Glomerular endothelial cell (primary cell): ENCODE measurements at places on chromosomes 2 and 18. TPM values are rescaled to one million over a fixed set of nuclear protein-coding genes. Genes with fewer than 3 reads are reported as not detected.

Gene CIB4
- total RNA-seq, result not detected in 2 replicates

Gene UBR3
- total RNA-seq, result 18.5 and 28.5 TPM in 2 replicates

Gene TMEM163
- total RNA-seq, result 1.6 and 3.2 TPM in 2 replicates

Gene CHN1
- total RNA-seq, result 19.3 and 25.1 TPM in 2 replicates

Gene CTNNA2
- total RNA-seq, result not detected in 2 replicates

Gene HOXD4
- 5.5 and 12.4 TPM in 2 replicates for total RNA-seq

Gene TSPYL6
- total RNA-seq, result 0.06 TPM in 1 of 2 replicates, not detected in the other

Gene RNF152
- 26.7 and 59.6 TPM in 2 replicates for total RNA-seq

Gene RBBP8
- total RNA-seq, result 5.4 and 11.8 TPM in 2 replicates

Gene CCDC74A
- total RNA-seq, result 19.8 and 27.8 TPM in 2 replicates

Gene UGT1A7
- not detected in 2 replicates for total RNA-seq

Gene ANKRD36B
- 38.1 and 51.2 TPM in 2 replicates for total RNA-seq

Gene GAREM1
- 0.82 and 0.92 TPM in 2 replicates for total RNA-seq

Gene MLPH
- 22.0 and 27.2 TPM in 2 replicates for total RNA-seq

Gene HOXD12
- total RNA-seq, result not detected in 2 replicates

Gene SPP2
- not detected in 2 replicates for total RNA-seq

DNA sequence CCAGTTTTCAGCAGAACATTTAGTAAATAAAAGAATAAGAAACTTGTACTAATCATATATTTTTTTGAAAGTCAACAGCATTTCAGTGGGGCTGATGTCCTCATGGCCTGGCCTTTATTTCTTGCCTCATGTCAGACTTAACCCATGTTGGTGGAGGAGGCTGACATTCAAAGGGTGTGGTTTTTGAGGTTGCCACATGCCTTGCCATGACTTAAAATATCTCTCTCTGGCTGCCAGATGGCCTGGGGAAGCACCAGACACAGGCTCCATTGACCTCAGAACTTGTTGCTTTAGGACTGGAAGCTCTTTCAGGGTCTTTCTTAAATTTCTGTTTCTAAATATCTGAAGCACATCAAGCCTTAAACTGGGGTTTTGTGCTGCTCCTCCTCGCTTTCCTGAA lies 32.5 kb upstream of the CD28 start:
- DNase-seq, result no peak

- DNase-seq, result no peak
Observed at GRCh38 chr18:44265437-44265836, 415.3 kb upstream of the SETBP1 start.

DNA sequence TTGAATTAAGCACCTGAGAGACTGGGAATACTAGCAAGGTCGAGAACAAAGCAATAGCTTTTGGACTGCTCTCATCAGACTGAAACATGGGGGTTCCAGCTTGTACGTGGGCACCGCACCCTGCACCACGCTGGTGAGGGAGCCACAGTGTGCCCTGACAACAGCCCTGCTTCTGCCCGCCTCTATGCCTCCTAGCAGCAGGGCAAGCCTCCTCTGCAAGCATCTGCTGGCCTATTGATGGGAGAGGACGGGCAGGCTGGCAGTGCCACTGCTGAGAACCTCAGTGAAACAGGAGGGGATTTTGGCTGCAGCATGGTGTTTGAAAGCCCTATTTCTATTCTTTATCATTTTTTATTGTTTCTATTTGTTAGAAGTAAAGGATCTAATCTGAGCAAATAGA lies 146.1 kb upstream of the OTOS start:
- no peak for DNase-seq

DNA sequence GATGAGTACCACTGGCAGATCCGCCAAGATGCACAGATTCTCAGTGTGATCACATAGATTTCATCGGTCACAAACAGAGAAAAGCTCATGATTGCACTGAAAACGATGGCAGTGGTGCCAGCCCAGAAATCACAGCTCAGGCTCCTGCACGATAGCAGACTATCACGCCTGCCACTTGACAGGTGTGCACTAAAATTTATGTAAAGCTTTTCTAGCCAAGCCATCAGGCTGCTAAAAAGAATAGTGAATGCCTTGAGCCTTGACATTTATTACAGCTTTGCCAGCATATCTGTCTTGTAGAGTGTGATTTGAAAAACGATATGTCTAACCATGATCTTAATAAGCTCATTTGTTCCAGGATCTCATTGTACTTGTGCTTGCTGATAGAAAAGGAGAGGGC lies 409.5 kb upstream of the CWC22 start:
- no peak for DNase-seq

GRCh38 chr2:109285244-109285651 lies 156.2 kb downstream of the SH3RF3 start:
- DNase-seq, result no peak

GRCh38 chr2:111209045-111209514 lies 88.4 kb downstream of the BCL2L11 start:
- no peak for DNase-seq

- DNase-seq, result no peak
Observed at GRCh38 chr18:52519021-52519420, 179.0 kb downstream of the DCC start.

- no peak for DNase-seq
Observed at GRCh38 chr18:69840001-69840400, 107.7 kb downstream of the CD226 start.

- DNase-seq, result no peak
Observed at GRCh38 chr2:166135152-166135848, 7.5 kb upstream of the SCN1A start.

DNA sequence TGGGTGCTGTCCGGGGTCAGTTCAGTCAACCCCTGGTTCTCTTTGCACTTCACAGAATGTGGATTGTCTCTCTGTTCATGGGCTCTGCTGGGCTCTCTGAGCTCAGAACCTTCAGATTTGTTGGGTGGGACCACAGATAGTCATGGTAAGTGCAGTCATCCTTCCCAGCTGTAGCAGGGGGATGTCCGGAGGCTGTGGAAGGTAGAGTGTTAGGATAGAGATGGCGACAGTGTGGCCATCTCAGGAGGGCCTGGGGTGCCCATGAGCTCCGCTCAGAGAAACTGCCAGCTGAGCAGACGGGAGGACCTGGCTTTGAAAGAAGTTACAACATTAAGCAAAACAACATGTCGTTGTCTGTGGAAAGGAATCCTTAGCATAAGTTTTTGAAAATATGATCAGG lies 149.8 kb downstream of the FAM210A start:
- DNase-seq, result no peak

DNA sequence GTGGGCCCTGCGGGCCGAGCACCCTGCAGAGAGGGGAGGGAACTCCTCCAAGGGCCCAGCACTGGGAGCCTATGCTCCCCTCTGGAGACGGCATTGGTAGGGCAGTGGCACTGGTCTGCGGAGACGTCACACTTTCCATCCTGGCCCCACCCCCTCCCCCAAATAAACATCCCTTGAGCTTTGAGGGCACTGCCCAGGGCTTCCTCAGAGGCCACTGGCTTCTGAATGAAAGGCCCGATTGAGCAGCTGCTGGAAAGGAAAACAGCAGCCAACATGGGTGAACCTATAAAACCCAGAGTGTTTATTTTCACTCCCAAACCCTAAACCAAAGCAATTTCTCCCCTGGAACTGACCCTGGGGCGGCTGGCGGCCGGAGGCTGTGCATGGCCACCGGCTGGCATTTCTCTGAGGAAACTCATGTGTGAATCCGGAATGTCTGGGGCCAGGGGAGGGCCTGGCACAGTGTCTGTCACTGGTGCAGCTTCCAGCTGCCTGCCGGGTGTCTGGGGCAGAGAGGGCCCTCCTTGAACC lies 138.9 kb downstream of the DYSF start:
- no peak for DNase-seq

DNA sequence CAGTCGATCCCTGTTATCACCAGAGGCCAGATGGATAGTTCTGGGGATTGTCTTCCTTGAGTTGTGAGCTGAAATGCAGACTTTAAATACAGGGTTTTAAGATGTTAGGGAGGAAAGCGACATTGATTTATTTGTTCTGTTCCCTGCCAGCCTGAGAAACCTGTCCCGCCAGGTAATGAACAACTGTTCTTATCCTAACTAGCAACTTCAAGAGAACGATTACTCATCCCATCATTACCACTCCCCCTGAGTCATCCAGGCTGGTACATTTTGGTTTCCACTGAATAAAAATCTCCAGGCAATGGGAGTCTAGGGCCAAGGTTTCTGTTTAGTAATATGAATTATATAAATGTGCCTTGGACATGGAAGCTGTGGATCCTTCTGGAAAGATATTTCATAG lies 131.2 kb downstream of the LYPD6B start:
- DNase-seq, result no peak

GRCh38 chr18:58229162-58229561 lies 185.1 kb downstream of the NEDD4L start:
- DNase-seq, result no peak

GRCh38 chr2:60882971-60883753 lies 1.8 kb downstream of the REL start:
- DNase-seq, result no peak

DNA sequence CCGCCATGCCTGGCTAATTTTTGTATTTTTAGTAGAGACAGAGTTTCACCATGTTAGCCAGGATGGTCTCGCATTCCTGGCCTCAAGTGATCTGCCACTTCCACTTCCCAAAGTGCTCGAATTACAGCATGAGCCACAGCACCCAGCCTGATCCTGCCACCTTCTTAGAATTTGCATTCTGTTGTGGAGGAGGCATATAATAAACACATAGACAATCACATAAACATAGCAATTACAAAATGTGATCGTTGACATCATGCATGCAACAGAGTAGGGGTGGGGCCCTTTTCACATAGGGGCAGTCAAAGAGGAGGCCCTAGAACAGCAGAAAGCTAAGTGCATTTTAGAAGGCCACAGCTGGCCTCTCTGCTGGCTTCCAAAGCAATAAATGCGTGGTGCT lies 39.9 kb upstream of the TSPYL6 start:
- DNase-seq, result no peak

- no peak for DNase-seq
Observed at GRCh38 chr2:98870516-98871158, 65.4 kb downstream of the CRACDL start.

- no peak for DNase-seq
Observed at GRCh38 chr2:80438686-80439085, 134.1 kb upstream of the LRRTM1 start.

DNA sequence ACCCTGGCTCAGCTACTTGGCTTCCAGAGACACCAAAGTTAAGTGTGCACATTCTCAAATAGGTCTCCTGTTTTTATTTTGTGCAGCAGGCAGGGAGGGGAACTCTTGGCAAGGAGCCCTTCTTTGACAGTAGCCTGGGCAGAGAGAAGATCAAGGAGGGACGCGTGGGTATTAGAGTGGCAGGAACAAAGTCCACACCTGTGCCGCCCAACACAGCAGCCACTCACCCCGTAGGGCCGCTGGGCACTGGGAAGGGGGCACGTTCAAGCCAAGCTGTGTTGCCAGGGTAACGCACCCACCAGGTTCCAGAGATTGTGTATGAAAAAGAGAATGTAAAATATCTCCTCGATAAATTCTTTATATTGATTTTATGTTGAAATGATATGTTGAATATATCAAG lies 229.3 kb upstream of the AGAP1 start:
- DNase-seq, result no peak

GRCh38 chr18:55934821-55935220 lies 346.8 kb upstream of the TCF4 start:
- DNase-seq, result no peak

- DNase-seq, result no peak
Observed at GRCh38 chr2:181130686-181131085, 150.3 kb downstream of the UBE2E3 start.

- DNase-seq, result no peak
Observed at GRCh38 chr18:26459340-26459739, 89.0 kb downstream of the KCTD1 start.

DNA sequence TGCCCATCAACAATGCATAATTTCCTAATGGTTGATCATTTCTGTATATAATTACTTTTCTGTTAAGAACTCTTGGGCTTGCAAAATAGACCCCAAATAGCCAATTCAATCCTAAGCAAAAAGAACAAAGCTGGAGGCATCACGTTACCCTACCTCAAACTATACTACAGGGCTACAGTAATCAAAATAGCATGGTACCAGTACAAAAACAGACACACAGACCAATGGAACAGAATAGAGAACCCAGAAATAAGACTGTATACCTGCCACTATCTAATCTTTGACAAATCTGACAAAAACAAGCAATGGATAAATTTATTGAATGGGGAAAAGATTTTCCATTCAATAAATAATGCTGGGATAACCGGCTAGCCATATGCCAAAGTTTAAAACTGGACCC lies 78.8 kb downstream of the NR4A2 start:
- no peak for DNase-seq

- DNase-seq, result no peak
Observed at GRCh38 chr2:37543999-37544557, 127.4 kb downstream of the CDC42EP3 start.

DNA sequence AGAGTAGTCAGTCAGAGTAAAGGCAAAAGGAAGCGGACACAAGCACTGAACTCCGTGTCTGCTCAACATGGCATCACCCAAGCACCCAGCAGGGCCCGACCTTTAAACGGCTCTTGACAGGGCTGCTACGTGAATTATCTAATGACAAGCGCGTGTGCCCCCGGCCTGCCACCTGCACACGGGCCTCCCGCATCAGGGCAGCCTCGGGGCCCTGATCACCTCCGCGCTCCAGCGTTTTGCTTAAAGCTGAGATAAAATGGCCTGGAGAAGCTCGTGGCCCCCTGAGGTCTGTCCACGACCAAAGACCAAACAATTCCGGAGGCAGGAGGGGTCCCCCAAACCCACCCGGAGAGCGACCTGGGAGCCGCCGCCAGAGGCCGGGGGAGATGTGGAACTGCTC lies 376 bp downstream of the NDUFA10 start:
- DNase-seq, result no peak

- DNase-seq, result no peak
Observed at GRCh38 chr2:69791045-69791444, 38.4 kb upstream of the GMCL1 start.

- DNase-seq, result no peak
Observed at GRCh38 chr2:191845876-191846514, 893 bp downstream of the CAVIN2 start.

DNA sequence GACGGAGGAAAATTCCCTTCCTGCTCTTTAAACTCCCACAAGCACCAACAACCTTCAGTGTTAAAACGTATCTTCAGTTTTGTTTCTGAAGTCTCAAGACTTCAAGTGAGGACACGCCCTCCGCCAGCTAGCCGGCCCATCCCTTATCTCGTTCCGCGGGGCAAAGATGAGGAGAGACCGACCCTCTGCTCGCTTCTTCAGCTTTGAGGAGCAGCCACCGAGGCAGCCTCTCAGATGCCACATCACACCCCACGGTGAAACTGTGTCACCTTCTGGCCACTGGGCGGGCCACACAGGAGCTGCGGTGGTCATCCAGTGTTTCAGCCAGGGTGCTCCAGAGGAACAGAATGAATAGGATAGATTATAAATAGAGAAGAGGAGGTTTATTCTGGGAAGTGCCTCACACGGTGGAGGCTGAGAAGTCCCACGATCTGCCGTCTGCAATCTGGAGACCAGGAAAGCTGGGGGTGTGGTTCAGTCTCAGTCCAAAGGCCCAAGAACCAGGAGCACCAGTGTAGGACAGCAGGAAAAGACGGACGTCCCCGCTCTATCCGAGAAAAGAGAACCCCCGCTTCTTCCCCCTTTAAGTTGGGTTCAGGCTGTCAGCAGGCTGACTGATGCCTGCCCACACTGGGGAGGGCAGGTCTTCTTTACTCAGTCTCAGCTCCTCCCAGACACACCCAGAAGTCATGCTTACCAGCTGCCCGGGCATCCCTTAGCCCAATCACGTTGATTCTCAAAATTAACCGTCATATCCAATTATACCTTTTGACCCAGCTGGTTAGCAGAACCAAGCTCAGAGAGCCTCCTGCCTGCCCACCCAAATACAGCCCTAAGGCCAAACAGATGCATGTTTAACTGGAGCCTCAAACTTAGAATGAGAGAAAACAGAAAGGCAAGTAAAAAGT lies 399.7 kb upstream of the ID2 start:
- no peak for DNase-seq

GRCh38 chr2:205276116-205276777 lies 406.1 kb upstream of the NRP2 start:
- DNase-seq, result no peak

- no peak for DNase-seq
Observed at GRCh38 chr18:24986666-24987302, 365.2 kb downstream of the ZNF521 start.
